ENCODE measurements at places on chromosomes 4 and X. TPM values are rescaled to one million over a fixed set of nuclear protein-coding genes. Genes with fewer than 3 reads are reported as not detected.

The SLC39A8 gene
- 8.1 TPM for total RNA-seq

The GYG2 gene
- 13.0 TPM for total RNA-seq

The ATP2B3 gene
- 4.9 TPM for total RNA-seq

The MAGEC1 gene
- 0.27 TPM for total RNA-seq

The RGN gene
- 0.96 TPM for total RNA-seq

The REELD1 gene
- not detected for total RNA-seq

The FAM241A gene
- 0.54 TPM for total RNA-seq

The FRG2 gene
- not detected for total RNA-seq
